ENCODE measurements at places on chromosomes 1 and 21.

- H3K4me3 ChIP-seq: no peak overlapping the region
- H3K36me3 ChIP-seq: no peaks in the 10 kb centered on the region
- no peak overlapping the region for H3K27ac ChIP-seq
- H3K27me3 ChIP-seq: no peaks in the 10 kb centered on the region
- no peak for DNase-seq
Observed at GRCh38 chr1:5886140-5886483, 106.1 kb downstream of the NPHP4 start.

DNA sequence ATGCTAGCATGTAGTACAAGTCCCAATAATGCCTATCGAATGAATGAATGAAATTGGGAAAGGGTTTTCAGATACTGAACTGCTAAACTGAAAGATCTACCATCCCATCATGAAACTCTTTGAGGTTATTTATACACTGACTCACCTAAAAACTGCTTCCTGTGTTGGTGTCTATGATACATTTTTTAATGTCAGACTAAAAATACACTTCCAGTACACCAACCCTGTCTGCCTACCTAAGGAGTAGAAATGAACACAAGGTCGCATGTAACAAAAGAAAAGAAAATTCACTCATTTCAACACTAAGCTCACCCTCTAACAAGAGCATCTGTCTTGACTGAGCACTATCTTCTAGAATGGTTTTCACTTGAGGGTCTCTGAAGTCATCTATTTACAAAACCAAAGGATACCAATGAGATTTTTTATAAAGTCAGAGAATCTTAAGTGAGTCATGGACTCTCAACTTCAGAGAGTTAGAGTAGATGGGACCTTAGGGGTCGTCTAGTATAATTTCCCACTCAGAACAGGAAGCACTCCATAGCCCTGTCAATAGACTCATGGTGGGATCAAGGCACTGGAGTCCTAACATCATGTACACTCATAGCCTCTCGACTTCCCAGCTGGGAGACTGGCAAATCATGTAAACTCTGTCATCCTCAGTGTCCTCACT lies 53.4 kb downstream of the WLS start:
- no peaks in the 10 kb centered on the region for H3K27me3 ChIP-seq
- no peak for DNase-seq
- H3K27ac ChIP-seq: no peak overlapping the region

DNA sequence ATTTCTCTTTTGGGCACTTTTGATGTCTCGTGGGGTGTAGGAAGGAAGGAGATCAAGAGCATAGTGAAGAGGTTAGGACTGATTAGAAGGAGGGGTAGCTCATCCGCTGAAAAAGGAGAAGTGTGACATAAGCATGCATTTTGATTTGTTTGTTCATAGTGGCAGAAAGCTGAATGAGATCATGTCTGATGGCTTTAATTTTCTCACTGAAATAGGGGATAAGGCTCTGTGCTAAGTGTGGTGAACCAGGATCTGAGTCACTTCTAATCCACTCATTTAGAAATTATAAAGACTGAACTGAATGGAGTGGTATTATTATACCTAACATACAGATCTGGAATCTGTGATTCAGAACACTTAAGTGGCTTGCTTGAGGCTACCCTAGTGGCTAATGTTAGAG lies 344.5 kb downstream of the PDE4B start:
- H3K4me3 ChIP-seq: no peak overlapping the region
- no peaks in the 10 kb centered on the region for H3K36me3 ChIP-seq
- no peak overlapping the region for H3K27ac ChIP-seq
- DNase-seq: no peak
- no peaks in the 10 kb centered on the region for H3K4me1 ChIP-seq

DNA sequence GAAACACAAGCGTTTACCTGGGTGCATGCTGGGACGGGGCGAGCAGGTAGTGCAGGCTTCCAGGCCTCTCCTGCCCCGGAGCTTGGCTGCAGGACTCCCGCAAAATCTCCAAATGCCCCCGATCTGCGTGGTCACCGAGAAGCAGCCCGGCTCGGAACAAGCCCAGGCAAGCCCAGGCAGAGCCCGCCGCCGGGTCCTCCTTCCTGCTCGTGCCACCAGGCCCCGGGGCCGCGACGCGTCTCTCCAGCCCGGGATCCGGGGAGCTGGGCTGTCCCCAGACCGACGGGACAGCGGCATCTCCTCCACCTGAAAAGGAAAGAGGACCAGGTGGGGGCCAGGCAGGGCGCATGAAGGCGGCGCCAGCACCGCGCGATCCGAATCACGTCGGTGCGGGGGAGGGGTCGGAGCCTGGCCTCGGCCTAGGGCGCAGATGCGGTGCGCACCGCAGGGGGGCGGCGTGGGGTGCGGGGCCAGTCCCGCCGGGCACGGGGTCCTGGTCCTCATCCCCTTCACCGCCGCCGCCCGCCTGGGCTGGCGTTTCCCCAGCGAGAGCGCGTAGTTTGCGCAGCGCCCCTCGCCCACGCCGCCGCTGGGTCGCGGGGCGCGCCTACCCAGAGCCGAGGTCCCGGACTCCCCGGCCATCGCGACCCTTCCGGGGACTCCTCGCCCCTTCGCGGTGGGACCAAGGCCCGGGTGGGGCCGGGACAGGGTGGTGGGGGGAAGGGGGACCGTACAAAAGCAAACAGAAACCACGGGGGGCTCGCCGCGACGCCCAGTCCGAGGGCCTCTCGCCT lies 52.4 kb upstream of the H6PD start:
- peak overlapping the region; percentile 80 for H3K4me3 ChIP-seq
- peaks cover 27% of the 10 kb centered on the region for H3K4me1 ChIP-seq
- H3K36me3 ChIP-seq: peaks cover 14% of the 10 kb centered on the region
- H3K27ac ChIP-seq: peak overlapping the region; percentile 87
- DNase-seq: peak; percentile 86

- H3K4me1 ChIP-seq: peaks cover 79% of the 10 kb centered on the region
- no peaks in the 10 kb centered on the region for H3K27me3 ChIP-seq
Observed at GRCh38 chr1:42936309-42937078, 22.2 kb downstream of the SLC2A1 start.

DNA sequence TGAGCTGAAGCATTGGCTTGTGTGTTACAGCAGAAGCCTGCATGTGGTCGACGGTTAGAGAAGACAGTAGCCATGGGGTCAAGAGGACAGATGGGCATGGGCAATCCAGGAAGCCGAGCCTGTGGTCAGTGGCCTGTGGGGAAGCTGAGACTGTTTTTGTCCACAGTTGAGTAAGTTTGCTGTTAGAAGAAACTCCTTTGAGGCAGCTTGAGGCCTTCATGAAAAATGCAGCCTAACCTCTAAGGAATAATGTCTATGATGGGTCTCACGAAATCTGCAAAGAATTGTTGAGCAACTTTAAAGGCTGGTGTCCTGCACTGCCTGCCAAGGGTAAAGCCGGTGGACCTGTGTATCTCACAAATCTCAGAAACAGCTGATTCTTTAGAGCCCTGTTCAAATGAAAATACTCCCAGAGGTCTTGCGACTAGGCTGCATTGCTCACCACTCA lies 322.4 kb downstream of the SETD4 start:
- no peak overlapping the region for H3K27ac ChIP-seq
- no peaks in the 10 kb centered on the region for H3K27me3 ChIP-seq
- peaks cover 5% of the 10 kb centered on the region for H3K4me1 ChIP-seq

GRCh38 chr1:26043765-26044164 lies 2.2 kb downstream of the SLC30A2 start:
- H3K27ac ChIP-seq: no peak overlapping the region
- no peak overlapping the region for H3K4me3 ChIP-seq
- peaks cover 57% of the 10 kb centered on the region for H3K27me3 ChIP-seq
- no peaks in the 10 kb centered on the region for H3K36me3 ChIP-seq
- no peak for DNase-seq

GRCh38 chr1:69400128-69400527 lies 167.6 kb upstream of the LRRC7 start:
- no peaks in the 10 kb centered on the region for H3K4me1 ChIP-seq
- H3K27ac ChIP-seq: no peak overlapping the region
- no peak for DNase-seq
- no peaks in the 10 kb centered on the region for H3K27me3 ChIP-seq
- H3K36me3 ChIP-seq: no peaks in the 10 kb centered on the region

- DNase-seq: no peak
- H3K36me3 ChIP-seq: no peaks in the 10 kb centered on the region
- H3K27ac ChIP-seq: no peak overlapping the region
Observed at GRCh38 chr1:79215311-79215710, 208.8 kb upstream of the ADGRL4 start.

DNA sequence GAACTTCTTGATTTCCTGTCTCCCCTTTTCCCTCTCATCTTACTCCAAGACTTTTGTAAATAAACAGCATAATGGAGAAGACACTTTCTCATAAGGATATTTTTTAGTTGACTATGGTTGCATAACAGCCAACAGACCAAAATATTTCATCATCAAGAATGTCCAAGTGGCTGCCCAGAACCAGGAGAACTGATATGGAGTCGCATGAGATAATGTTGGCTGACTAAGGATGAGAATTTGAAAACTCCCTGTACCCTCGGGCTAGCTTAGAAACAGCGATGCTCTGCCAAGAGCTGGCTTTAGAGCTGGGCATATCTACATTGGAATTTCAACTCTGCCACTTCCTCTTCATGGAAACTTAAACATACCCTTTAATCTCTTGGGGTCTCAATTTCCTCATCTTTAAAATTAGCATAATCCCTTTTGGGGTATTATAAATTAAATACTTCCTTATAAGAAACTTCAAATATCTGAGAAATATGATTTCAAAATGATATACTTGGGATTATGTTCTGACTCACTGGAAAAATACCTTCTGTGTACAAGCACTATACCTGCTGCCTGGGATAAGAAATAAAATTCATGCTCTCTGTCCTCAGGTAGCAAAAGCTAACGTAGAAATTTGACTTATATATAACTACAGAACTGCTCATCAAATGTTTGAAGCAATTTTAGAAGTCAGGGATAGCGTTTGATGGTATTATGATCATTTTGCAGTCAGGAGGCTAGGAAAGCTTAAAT lies 777.3 kb downstream of the LTN1 start:
- no peaks in the 10 kb centered on the region for H3K27me3 ChIP-seq
- no peak for DNase-seq
- H3K27ac ChIP-seq: no peak overlapping the region
- no peaks in the 10 kb centered on the region for H3K36me3 ChIP-seq
- no peaks in the 10 kb centered on the region for H3K4me1 ChIP-seq

DNA sequence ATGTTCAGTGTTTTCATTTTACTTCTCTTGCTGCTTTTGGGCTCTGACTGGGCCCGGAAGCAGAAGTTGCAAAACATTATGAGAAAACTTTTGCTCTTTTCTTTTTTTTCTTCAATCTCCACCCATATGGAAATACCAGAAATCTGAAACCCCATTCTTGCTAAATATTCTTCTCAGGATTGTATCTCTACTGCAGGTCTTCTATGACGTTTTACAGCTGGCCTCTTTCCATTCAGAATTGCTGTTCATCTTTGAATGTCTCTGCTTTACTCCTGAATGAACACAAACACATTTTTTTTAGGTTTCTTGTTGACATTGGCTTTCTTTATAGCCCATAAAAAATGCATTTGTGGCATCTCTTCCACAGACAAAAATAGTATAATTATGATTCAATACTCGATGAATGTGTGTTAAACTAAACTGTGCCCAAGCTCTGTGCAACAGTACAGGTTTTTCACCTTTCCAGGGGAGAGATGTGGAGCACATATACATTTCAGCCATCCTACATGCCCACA lies 18.8 kb downstream of the PTPRC start:
- no peak overlapping the region for H3K27ac ChIP-seq
- no peaks in the 10 kb centered on the region for H3K27me3 ChIP-seq
- no peaks in the 10 kb centered on the region for H3K36me3 ChIP-seq

All from upper lobe of right lung (tissue), 1 donor.